ENCODE measurements at places on chromosomes 16 and 17.
A peak's percentile ranks its signal among the peaks of the same experiment; 100 is the strongest.

DNA sequence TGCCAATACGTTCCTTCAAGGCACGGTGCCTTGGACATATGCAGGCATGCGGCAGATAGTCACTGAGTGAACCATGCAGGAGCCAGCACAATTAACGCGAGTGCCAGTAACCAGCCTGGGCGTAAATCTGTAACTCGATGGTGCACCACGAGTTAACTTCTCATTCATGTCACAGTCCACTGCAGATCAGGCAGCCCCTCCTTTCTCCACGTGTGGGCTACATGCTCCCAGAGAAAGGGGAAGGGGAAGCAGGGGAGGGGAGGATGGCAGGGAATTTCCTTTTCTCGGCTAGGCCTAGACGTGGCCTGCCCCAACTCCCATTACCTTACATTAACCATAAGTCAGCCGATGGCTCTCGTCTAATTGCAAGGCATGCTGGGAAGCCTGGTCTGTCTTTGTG lies 287.9 kb downstream of the CPPED1 start:
- DNase-seq = no peak

GRCh38 chr16:11329891-11330290 lies 15.4 kb upstream of the RMI2 start:
- no peak for DNase-seq

- DNase-seq = no peak
Measured at GRCh38 chr16:58265480-58266052, 29.3 kb downstream of the PRSS54 start.

- no peak for DNase-seq
Measured at GRCh38 chr16:72426386-72426785, 254.4 kb upstream of the PMFBP1 start.

DNA sequence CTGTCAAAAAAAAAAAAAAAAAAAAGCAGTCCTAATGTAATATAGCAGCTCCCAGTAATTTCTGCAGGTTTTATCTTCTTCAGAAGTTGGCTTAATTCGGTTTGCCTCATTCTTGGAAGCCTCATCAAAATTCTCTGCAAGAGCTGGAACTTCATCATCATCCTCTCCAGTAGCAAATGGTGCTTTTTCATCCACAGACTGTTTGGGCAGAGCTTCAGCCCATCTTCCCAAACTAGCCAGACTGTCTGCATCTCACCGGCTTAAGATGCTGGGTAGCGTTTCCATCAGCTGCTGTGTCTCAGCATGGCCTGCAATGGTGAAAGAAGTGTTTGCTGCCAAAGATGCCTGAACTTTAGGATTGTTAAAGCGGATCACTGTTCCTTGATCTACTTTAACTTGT lies 112.6 kb downstream of the AIPL1 start:
- DNase-seq = no peak

- DNase-seq = no peak
Measured at GRCh38 chr17:7775051-7775450, 57.5 kb downstream of the DNAH2 start.

DNA sequence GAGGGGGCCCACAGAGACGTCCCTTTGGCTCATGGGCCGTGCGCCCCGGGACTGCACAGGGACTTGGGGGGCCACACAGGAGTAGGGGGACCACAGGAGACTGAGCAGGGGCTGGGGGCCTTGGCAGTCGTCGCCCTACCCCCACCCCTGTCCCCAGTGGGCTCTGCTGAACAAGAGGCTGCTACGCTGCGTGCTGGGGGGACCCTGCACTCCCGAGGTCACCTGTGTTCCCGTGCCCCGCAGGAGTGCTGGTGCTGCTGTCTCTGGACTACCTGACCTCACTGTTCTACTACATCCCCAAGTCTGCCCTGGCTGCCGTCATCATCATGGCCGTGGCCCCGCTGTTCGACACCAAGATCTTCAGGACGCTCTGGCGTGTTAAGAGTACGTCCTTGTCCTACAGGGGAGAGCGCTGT lies 14.4 kb upstream of the RNF213 start:
- no peak for DNase-seq

GRCh38 chr17:82278786-82279391 lies 5.4 kb upstream of the CSNK1D start:
- no peak for DNase-seq

- no peak for DNase-seq
Measured at GRCh38 chr17:35846055-35846809, 22.5 kb downstream of the HEATR9 start.

DNA sequence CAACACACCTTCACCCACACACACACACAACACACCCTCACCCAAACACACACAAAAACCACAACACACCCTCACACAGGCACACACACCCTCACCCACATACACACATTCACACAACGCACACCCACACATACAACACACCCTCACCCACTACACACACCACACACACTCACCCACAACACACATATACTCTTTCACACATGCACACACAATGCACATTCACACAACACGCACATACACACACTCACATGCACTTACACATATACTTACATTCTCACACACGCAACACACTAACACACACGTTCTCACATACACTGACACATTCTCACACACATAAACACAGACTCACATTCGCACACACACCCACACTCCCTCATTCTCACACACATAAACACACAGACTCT lies 3.8 kb downstream of the ASGR1 start:
- DNase-seq = no peak

DNA sequence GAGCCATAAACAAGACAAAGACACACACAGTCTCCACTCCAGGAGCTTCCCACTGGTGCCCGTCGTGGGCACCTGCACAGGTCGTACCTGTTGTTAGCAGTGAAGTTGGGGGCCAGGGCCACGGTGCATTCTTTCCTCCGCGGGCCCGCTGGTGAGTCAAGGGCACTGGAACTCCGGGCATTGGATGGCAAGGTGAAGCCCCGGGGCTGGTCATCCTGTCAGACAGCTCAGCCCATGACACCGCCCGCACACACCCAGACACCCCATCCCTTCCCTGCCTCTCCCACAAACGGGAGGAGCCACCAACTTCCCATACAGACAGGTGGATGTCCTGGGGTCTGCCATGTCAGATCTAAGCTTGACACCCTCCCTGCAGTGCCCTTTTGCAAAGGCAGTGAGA lies 16.1 kb downstream of the CEP131 start:
- DNase-seq = no peak

DNA sequence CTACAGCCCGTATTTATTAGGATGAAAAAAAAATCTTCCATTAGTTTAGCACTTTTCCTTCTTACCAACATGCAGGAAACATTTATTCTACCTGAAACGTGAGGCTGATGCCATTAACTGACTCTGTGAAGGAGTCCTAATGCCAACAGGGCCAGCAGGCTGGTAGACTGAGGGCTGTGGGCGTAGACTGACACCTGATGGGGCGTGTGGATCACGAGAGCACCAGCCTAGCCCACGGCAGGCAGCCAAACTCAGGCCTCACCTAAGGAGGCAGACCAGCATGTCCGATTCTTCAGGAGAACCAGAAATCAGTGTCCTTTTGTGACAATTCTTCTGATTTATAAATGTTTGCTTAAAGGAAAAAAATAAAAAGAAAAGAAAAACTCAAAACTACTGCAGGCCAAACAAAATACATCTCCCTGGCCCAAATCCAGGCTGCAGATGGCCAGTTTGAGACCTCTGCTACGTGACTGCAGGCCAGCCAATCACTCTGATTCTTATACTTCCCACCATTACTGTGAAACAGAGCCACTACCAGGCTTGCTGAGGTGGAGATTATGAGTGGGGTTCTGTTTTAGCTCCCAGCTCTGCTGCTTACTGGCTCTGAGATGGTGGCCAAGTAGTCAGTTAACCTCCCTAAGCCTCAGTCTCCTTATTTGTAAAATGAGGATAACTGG lies 66.5 kb downstream of the GNAO1 start:
- no peak for DNase-seq

GRCh38 chr17:31100840-31101459 lies 6.2 kb downstream of the NF1 start:
- no peak for DNase-seq

DNA sequence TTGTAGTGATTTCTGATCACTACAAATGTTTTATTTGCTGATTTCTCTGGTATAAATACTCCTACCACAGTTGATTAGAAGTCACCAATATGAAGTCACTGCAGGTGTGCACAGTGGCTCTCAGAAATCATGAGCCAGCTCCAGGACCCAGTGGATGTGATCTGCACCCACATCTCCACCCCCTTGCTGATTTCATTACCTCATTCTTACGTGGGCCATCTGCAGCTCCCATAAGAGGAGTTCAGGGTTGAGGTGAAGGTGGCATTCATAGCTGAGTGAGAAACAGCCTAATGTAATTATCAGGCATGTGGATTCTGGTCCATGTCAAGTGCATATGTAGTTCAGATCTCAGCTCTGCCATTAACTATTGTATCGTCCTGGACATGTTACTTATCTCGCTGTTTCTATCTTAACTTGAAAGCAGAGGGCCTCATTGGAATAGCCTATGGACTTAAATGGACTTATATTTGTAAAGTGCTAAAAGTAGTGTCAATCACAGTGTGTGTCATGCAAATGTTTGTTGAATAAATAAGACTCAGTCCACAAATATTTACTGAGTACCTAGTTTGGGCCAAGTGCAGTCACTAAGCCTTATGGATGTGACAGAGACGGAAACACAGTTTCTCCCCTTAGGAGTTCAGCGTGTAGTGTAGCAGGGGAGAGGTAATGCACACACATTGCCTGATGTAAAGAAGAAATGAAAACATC lies 40.7 kb upstream of the ZKSCAN2 start:
- DNase-seq = no peak

GRCh38 chr17:49291929-49292328 lies 61.3 kb upstream of the PHOSPHO1 start:
- no peak for DNase-seq

DNA sequence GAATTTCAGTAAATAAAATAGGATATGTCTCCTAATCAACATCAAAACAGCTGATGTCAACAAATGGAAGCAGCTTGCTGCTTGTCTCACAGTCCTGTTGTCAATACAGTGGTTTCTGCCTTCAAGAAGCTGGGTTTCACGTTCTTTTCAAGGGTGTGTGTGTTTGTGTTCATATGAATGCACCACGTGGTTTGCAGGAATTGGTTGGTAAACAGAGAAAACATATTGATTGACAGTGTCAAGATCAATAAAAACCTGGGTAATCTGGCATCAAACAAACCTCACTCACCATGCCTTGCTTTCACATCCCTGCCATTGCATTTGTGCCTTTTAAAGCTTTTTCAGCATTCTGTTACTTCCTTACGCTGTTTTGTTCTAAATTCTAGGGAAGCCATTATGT lies 585.7 kb upstream of the CA10 start:
- DNase-seq = no peak

DNA sequence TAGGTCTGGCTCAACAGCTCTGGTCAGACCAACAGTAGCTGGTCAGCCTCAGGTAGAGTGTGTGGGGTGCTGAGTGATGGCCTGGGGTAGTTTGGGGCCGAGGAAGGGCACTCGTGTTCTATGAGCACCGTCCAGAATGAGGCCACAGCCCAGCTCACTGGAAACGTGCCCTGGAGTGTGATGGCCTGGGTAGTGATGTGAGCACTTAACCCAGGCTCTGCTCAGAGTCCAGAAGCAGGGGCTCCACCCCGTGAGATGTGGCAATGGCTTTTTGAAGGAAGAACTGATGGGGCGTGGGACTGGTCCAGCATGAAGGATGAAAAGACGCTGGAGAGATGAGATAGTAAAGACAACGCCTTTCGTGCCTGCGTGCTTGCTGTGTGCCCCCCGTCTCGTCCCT lies 35.3 kb downstream of the NTN1 start:
- no peak for DNase-seq

DNA sequence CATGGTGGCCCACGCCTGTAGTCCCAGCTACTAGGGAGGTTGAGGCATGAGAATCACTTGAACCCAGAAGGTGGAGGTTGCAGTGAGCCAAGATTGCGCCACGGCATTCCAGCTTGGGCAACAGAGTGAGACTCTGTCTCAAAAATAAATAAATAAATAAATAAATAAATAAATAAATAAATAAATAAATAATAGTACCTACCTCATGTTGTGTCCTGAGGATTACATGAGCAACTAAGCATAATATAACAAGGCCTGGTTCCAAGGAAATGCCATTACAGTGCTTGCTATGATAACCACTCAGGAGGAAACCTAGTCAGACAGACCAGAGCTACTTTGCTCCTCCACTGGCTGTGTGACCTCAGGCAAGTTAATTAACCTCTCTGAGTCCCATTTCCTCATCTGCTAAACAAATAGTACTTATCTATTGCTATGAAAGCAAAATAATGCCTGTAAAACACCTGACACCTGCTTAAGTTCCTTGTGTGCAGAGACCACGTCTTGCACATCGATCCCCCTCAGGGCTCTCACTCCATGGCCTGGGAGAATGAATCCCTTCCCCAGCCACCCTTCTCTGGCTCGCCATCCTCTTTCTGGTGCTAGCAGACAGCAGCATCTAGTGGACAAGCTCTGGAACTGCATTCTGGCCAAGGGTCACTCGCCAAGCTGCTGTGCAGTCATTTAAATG lies 7.5 kb downstream of the EPOP start:
- peak; percentile 62 for DNase-seq

- no peak for DNase-seq
Measured at GRCh38 chr16:700684-701584, 4.7 kb downstream of the FBXL16 start.

DNA sequence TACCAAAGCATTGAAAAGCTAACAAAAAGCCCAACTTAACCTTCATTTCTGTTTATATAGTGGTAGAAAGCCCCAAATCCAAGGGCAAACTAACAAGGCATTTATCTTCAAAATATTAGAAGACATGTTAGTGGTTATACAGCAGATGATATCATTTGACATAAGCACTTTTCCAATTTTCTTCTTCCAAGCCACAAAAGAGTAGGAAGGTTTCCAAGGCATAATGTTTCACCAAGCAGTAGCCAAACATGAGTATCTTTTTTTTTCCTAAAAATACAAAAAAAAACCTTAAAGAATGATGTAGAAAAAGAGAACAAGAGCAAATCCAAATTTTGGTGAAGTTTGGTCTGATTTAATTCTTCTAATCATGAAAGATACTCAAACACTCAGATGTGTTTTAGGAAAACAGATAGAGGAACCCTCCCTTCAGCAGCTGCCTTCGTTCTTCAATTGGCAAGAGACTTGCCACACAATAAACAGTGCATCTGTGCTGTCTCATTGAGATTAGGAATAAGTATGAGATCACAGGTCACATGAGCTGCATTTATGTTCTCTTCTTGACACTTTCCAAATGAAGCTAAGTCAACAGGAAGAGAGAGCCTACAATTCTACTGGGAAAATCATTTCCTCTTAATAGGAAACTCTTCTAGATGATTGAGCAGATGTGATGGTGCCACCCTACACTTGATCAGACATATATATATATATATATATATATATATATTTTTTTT lies 106.7 kb downstream of the TTC19 start:
- DNase-seq = no peak

DNA sequence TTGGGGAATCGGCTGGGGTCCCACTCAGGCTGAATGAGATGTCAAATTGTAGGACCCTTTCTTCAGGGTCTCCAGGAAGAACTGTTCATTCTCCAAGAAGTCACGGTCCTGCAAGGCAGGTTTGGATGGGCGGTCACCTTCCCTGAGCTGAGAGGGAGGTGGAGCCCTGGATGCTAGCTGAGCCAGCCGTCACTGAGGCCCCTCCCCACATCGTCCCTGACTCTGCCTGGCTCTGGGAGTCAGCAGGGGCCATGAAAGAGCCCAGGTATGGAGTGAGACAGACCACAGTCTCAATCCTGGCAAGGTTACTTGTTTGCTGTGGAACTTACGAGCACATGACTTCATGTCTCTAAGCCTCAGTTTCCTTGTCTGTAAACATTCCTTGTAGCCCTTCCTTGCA lies 6.0 kb upstream of the MRPL38 start:
- DNase-seq = no peak

GRCh38 chr16:52101246-52101645 lies 445.7 kb downstream of the TOX3 start:
- DNase-seq = no peak

Data from memory B cell (primary cell).